Astrocyte of the spinal cord (primary cell): ENCODE measurements at places on chromosomes 7 and 10.

- DNase-seq: peak; percentile 75
Observed at GRCh38 chr7:2862831-2863361, 18.8 kb upstream of the GNA12 start.

DNA sequence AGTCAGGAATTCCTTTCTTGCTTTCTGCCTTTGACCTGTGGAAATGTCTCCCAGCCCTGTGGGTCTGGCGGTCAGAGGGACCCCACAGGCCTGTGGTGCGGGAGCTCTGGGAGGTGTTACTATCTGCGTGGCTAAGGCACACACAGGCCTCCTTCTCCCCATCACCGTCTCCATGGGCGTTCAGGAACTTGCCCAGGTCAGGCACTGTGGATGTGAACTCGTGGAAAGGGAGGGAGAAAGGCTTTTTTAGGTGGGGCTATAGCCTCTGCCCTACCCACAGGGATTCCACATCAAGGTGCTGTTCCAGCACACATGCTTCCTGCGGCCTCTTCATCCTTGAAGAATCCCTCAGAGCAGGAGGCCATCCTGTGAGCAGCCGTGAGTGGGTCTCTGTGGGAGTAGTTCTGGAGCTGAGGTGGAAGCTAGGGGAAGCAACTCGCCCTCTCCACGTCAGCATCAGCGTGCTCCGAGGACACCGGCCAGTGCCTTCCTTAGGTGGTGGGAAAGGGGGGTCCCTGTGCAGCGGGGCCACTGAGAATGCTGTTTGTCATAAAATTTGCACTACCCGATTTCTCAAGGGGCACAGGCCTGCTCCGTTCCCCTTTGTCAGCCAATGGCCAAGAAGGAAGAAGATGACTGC, 7.5 kb upstream of the ATP6V0E2 start:
- no peak for DNase-seq

- peak; percentile 47 for DNase-seq
Observed at GRCh38 chr10:61628151-61628874, 34.4 kb upstream of the CABCOCO1 start.

- no peak for DNase-seq
Observed at GRCh38 chr10:115167751-115168150, 74.6 kb downstream of the ATRNL1 start.

DNA sequence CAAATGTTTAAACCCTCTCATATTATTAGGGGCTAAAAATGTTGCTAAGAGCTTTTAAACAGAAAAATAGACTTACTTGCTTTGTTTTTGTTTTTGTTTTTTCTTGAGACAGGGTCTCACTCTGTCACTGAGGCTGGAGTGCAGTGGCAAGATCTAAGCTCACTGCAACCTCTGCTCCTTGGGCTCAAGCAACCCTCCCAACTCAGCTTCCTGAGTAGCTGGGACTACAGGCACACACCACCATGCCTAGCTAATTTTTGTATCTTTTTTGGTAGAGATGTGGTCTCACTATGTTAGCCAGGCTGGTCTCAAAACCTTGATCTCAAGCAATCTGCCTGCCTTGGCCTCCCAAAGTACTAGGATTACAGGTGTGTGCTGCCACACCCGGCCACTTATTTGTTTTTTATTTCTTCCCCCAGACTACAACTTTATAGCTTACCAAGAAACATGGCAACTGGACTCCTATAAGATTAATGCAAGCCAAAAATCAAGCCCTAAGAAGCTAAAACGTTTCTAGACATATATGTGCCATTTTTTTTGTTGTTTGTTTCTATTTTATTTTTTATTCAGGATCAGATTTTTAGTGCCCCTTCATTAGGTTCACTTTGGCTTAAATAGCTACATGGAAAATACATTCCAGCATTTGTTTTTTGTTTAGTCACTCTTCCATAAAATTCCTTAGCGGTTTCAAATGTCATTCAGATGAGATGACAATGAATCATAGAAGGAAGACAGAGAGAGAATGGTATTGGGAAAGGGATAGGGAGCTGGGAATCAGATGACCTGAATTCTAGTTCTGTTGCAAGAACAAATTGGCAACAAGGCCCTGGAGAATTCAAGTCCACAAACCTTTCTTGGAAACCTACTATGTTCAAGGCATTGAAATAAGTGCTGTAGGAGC, 163.4 kb upstream of the MKLN1 start:
- peak; percentile 45 for DNase-seq

DNA sequence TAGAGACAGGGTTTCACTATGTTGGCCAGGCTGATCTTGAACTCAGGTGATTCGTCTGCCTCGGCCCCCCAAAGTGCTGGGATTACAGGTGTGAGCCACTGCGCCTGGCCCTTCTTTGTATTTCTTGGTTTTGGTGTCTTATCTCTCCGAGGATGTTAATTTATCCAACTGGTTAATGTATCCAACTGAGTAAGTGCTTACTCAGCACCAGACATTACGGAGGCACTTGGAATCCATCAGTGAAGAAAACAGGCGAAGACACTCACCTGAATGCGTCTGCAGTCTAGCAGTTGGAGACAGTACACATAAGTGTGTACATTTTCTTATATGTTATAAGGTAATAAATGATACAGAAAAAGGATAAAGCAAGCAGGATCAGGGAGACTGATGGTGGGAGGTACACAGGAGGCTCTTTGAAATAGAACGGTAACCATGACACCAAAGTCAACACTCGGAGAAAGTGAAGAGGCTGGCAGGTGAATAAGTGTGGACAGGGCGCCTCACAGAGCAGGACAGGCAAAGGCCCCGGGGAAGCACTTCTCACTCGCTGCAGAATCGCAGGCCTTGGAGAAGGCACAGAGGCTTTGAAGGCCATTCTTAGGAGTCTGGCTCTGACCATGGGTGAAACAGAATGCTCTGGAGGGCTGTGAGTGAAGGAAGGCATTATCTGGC, 73.1 kb downstream of the LANCL2 start:
- DNase-seq: no peak

- no peak for DNase-seq
Observed at GRCh38 chr10:110008518-110009339, 945 bp downstream of the ADD3 start.

DNA sequence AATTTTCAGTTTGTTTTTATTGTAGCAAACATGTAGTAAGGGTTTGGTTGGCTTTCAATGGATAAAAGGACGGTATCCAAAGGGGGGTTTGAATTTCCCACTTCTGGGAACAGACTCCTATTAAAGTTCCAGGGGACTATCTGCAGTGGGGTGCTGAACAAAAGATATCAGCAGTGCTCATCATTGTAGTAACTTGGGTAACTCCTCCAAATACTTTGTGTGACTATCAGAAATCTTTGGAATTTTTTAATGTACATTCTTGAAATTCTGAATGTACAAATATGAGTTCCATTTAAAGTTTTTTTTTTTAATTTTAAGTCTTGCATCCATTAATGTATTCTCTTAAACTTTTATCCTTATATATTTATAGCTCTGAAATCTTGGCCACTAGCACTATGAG, 42.1 kb downstream of the CYP51A1 start:
- no peak for DNase-seq

DNA sequence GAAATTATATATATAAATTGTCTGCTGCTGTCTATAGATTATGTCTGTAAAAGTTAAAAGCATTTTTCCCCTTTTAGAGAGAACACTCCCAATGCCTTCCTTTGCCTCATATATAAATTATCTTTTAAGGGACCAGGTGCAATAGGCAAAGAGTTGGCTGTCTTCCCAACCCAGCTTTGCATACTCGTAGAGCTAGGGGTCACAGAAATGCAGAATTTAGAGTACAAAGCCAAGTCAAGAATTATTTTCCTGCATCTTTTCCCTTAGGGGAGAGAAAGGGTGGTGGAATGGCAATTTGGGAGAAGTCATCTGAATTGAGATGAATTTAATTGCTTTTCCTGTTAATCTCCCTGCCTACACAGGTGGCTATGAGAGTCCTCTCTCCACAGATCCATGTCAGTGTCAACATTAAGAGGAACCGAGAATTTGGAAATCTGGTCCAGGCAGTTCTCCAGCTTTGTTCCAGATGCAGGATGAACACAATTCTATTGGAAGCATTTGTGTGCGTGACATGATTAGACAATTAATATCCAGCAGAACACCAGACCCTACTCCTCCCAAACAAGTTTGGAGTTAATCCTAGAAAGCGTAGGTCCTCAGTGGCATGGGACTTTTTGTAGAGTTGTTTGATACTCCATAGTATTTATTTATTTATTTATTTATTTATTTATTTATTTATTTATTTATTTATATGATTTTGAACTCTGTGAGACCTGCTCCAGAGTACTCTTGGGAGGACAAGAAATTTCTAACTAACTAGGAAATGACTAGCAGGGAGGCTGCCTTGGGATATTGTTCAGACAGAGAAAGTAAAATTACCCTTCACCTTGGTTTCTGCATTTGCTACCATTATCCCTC, 80.3 kb upstream of the SKAP2 start:
- no peak for DNase-seq

GRCh38 chr7:16989811-16990413, 108.1 kb upstream of the AGR3 start:
- DNase-seq: peak; percentile 85

- no peak for DNase-seq
Observed at GRCh38 chr7:127847641-127848040, 183.6 kb downstream of the LRRC4 start.

DNA sequence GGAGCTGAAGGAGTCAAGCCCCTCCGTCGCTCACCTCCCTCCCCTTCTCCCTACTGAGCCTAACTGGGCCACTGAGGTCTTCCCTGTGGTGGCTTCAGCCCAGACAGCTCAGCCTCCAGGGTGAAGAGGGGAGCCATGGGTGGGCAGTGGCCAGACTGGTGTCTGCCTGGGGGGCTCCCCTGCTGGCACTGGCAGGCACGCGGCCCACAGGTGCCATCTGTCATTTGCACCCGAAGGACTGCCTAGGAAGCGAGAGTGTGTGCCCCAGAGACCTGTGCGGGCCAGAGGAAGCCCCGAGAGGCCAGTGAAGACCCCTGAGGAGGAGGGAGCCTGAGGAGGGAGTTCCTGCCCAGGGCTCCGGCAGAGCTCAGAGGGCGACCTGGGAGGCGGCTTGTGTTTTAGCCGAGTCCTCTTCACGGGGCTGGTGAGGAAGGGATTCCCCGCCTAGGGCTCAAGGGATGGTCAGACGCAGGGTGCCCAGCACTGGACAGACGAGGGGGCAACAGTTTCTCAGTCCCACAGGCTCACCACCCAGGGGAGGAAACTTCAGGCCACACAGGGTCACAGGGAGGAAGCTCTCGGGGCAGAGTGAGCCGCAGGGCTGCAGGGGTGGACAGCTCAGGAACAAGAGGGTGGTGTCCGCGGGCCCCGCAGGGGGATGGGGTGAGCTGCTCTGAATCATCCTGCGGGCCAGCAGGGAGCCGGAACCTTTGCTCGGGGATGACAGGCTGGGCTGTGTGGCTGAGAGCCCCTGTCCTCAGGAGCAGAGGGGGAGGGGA, 76.2 kb upstream of the PPP2R2D start:
- DNase-seq: no peak

- DNase-seq: peak; percentile 50
Observed at GRCh38 chr7:54543051-54543488, 895 bp downstream of the VSTM2A start.

- DNase-seq: no peak
Observed at GRCh38 chr10:70145166-70145665, 1.3 kb downstream of the TYSND1 start.

DNA sequence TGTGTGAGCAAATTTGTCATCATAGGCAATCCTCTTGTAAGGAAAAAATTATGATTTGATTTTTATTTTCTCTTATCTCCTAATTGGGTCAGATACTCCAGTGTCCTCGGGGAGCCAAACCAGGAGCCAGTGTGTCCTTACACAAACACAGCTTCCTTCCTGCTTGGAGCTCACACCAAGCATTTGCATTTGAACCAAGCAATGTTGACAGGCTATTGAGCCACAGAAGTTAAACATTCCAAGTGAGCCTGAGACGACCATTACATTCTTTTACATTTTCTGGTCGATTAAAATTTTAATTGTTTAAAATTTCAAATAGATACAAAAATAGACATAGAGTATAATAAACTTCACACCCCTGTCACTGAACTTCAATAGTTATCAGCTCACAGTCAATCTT, 194.8 kb downstream of the CFTR start:
- DNase-seq: no peak

GRCh38 chr7:45187089-45187945, 29.7 kb downstream of the RAMP3 start:
- no peak for DNase-seq

DNA sequence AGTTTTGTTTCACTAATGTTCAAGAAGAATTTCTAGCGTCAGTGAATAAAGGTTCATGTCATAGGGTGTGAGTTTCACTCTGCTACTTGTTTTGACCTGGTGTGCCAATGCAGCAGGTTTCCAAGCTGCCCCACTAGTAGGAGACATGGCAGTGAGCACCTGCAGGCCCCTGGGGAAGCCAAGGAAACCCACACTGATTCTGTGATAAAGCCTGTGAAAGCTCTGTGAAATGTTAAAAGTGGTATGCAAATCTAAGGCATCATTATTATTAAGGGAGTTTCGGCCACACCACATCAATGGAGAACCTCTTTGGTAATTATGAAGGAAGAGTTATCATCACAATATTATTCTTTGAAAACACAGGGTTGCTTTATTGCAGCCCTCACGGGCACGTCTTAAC, 46.4 kb downstream of the ABCB5 start:
- DNase-seq: no peak

GRCh38 chr7:47803846-47804245, 144.4 kb downstream of the PKD1L1 start:
- DNase-seq: no peak
